ENCODE measurements at places on chromosomes 12 and 14.

- DNase-seq: peak; percentile 47
Measured at GRCh38 chr14:104794993-104795780, at the start of gene AKT1. Gene AKT1 (minus strand): TSS chr14:104795748. CDS start chr14:104792643, 3,105 bp downstream.

- peak; percentile 74 for DNase-seq
Measured at GRCh38 chr14:71138448-71139293, 231.4 kb downstream of the PCNX1 start.

DNA sequence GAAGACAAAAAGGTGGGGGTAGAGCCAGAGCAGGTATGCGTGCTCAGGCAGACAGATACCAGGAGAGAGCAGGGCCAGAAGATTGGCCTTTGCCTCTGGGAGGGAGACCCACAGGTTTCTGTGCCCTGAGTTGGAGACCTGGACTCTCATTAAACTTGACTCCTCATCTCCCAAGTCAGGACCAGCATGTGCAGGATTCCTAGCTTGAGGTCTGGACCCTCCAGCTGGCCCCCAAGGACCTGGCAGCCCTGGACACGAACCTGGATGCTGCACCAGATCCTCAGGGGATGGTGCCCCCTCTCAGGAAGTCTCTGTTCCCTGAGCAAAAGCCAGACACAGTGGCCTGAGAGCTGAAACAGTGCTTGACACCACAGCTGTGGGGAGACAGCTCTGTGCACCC, 10.5 kb upstream of the KRT73 start:
- no peak for DNase-seq

DNA sequence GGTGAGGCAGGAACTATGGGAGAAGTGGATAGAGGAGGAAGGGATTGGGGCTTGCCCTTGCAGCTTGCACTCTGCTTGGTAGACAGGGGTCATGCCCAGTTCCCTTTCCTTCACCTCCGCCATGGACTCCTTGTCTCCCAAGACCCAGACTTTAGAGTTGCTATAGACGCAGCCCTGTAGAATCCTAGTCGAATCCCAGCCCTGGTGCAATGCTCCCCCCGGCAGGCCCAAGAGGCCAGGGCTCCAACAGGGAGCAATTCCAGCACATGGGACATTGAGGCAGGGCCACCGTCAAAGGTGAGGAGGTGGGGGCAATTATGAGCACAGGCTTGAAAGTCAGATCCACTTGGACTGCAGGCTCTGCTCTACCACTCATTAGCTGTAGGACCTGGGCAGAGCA, 29.5 kb upstream of the BCDIN3D start:
- DNase-seq: no peak

DNA sequence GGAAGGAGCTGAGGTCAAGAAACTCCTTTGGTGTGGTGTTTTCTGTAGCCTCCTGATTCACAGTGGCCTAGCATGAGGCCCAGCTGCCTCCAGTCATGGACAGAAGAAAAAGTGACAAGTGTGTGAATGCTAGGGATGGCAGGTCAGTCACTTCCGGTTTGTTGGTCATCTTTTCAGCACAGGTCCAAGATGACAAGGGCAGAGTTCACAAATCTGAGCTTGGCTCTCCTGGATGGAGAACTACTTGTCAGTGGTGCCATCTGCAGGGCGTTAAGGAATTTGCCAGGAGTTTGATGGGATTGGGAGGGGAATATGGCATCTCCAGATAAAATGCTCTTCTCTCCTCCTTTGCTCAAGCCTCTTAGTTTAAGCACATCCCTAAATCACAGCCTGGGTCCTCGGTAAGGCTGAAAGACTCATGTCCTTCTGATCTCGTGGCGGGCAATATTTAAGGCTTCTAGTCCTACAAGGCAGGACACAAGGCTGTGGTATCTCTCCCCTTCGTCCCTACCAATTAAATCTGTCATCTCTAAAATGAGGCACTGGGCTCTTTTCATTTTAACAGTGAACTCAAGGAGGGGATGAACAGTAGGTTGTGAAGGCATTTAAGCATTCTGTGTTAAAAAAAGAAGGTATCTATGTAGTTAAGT, 10.0 kb downstream of the TUBA1B start:
- peak; percentile 70 for DNase-seq

DNA sequence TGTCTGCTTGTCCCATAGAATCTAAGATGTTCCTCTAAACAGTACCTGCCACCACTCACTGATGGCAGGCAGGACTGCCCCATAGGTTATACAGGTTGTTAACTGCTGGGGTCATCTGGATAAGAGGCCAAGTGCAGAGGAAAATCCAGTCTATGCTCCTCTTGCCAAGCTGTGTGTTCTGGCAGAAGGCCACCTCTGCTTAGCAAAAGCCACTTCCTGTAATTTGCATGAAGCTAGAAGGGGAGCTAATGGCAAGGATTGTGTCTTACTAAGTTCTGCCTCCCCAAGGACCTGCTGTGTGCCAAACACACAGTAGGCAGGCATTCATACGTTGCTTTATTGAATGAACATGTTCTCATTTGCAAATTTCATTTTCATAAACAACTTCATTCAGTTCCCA, 445.4 kb downstream of the BCL11B start:
- no peak for DNase-seq

GRCh38 chr12:132351751-132352495, 22.5 kb upstream of the GALNT9 start:
- no peak for DNase-seq

GRCh38 chr12:15530361-15530760, 208.1 kb downstream of the PTPRO start:
- no peak for DNase-seq

GRCh38 chr12:108694812-108695278, 36.5 kb downstream of the CORO1C start:
- DNase-seq: peak; percentile 60

All from suppressor macrophage treated with lipopolysaccharide for 4 hours (primary cell).